ENCODE measurements at places on chromosomes 3 and 15.

GRCh38 chr3:99023590-99024192 is 122.2 kb upstream of the DCBLD2 start:
- peak; percentile 7 for DNase-seq

- no peak for DNase-seq
These were observed 730 bp downstream of the HIGD1A start for GRCh38 chr3:42803414-42804105.

GRCh38 chr3:59885101-59885500 is 835.3 kb upstream of the CFAP20DC start:
- no peak for DNase-seq

DNA sequence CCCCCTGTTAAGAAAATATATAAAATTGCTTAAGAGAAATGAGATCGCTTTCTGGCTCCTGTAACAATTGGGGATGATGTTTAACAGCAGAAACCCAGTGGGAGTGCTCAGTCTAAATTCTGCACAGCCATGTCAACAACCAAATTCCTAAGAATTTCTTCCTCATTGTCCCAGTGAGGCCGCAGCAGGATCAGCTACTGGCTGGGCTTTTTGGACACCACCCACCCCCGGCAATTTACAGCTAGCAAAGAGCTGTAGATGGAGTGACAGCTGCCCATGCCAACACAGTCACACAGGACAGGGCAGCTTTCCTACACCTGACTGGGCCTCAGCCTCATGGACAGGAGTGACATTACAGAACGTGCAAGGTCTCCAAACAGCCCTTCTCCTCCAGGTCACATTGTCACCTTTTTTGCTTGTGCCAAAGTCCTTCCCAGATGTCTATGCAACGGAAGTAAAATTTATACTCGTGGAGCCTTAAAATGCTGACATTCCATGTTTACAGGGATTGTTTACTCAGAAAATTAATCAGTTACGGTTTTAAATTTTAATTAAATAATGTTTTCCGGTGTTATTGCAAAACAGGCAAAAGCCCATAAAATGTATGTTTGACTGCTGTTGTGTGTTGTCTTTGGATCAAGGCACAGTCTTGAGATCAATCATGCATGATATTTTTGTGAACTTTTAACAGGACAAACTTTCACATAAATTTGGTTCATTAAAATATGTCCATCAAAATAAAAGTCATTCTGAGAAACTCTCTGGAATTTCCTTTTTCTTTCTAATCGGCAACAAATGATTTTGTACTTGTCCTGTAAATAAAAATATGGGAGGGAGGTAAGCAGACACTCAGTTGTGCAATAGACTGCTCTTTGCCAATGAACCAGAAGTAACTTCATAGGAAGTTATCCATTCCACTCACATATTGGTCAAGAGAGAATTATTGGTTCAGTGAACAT is 943.2 kb downstream of the MCTP2 start:
- DNase-seq = no peak

DNA sequence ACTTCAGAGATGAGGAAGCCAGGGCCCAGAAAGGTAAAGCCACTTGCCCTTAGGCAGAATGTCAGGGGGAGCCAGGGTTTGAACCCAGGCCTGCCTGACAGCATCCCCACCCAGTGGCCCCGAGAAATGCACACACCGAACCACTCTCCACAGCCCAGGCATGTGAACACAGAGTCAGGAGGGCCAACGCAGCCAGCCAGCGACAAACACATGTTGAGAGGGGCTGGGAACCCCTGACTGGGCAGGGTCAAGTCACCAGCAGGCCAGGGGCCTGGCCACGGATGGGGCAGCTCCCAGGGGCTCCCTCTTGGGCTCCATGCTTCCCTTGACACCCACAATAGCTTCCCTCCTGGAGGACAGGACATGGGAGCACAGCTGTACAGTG is 5.1 kb upstream of the GRIP2 start:
- no peak for DNase-seq

GRCh38 chr15:78211189-78211921 is 23.0 kb downstream of the ACSBG1 start:
- no peak for DNase-seq

DNA sequence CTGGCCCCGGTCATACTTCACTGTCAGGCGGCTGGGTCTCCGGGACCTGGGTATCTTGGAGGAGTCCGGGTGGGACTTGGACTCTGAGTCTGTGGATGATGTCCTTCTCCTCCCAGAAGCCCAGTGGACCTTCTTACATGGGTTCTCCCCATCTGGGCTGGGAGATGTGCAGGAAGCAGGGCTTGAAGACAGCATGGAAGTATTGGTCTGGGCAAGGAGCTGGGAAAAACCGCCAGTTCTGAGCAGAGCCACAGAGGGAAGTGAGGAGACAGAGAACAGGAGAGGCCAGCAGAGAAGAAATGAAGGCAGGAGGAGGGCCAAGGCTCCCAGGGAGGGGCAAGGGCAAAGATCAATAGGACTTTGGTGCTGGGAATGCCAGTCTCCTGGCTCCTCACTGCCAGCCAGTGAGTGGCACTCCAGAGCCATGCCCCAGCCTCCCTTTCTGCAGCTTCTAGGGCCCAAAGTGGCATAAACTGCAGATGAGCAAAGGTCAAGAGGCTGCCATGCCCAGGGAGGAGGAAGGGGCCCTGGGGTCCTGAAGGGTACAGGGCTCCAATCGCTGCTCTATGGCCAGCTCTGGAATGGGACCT is at the start of gene PPP1R14D:
Gene PPP1R14D (minus strand): TSS at position 262 of the 590 bp plus-strand sequence. CDS start 67 bp downstream, at position 195.
- DNase-seq = no peak

- DNase-seq = no peak
These were observed 270.8 kb downstream of the KLF13 start for GRCh38 chr15:31597466-31597865.

Measured in NCI-H1694 treated with DMSO at 0.1 percent for 48 hours (cell line).